Left ventricle myocardium superior (tissue), 1 donor: ENCODE measurements at places on chromosomes 5 and 9. TPM values are rescaled to one million over a fixed set of nuclear protein-coding genes. Genes with fewer than 3 reads are reported as not detected.

DNA sequence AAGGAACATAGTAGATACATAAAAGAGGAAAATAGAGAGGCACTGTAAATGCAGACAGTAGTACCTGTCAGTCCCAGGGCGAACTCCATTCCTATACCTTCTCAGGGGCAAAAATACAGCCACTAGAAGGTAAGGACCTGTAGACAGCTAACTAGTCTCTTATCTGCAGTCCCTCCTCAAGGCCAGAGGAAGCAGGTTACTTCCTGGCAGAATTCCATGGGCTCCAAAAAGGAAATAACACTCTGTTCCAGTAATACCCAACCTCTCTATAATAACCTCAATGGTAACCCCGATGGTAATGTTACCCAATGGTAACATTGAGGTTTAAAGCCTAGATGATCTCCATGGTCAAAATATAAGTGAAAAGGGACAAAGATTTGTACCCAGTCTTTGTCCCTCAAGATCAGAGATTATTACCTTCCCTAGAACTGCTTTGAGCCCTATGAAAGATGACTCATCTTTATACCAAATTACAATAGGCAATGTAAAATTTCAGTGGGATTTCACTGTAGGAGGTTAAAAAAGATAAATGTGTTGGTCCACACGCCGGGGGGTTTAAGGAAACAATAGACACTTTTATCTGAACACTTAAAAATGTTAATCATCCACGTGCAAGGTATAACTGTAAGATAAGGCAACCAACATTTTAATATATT, 113.0 kb downstream of the DENND1A start:
- no peak for DNase-seq

GRCh38 chr9:129289131-129289731, 111.2 kb upstream of the IER5L start:
- no peak for DNase-seq

GRCh38 chr9:113913426-113914195, 37.5 kb downstream of the ZNF618 start:
- no peak for DNase-seq

DNA sequence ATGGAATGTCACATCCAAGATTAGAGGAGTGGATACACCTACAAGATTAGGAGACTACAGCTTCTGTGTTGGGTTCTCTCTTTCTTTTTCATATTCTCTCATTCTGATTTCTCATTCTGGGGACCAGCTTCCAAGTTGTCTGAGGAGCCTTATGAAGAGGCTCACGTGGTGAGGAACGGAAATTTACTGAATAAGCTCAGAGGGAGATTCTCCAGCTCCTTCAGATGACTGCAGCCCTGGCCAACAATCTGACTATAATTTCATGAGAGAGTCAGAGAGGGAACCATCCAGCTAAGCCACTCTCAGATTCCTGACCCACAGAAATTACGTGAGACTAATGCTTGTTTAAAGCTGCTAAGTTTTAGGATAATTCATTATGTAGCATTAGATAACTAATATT, 27.1 kb upstream of the TENT2 start:
- DNase-seq: no peak

DNA sequence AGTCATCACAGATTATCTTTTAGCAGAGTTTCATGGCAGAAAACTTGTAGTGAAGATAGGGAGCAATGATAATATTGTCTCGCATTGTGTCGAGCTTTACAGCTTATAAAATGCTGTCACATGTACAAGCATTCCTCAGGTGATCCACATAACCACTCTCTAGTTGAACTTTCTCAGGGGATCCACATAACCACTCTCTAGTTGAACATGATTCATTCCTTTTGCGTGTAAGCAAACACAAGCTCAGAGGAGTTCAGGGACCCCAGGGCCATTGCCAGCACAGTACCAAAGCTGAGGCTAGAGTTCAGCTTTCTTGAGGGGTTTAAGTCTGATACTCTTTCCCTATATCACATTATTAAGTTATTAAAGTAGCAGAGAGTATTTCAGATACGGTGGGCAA, 86.7 kb downstream of the CDH6 start:
- DNase-seq: no peak

DNA sequence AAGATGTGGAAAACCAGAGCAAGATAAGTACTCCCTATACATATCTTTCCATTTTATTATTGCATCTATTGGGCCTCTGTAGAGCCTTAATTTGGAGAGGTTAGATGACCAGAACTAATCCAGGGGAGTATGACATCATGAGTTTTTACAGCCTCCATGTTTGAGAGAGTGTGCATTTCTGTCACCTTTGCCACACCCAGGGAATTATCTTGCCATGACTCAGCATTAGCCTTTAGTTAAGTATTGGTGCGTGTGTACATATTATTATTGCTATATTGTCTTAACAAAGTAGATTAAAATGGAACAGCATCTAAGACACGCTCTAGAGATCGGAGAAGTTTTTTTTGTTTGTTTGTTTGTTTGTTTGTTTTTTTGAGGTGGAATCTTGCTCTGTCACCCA, 27.6 kb downstream of the DIMT1 start:
- DNase-seq: no peak

GRCh38 chr9:90469435-90469834, 173.2 kb downstream of the DIRAS2 start:
- no peak for DNase-seq

DNA sequence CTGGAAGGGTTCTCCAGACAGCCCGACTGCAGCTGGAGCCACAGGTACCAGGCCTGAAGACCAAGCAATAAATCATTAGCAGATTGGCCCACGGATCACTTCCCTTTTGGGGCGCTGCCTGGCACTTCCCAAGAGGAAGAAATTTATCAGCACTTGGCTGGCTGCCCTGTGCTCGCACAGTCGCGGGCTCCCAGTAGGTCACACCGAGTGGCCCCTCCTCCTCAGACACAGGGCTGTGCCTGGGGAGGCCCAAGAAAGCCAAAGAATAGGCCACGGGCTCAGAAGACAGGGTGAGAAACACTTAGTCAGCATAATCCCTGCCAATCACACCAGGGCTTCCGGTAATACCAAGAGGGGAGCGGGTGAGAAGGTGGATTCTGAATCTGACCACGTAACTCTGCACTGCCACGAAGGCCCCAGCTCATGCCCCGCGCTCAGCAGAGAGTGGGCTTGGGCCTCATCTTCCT, 115.7 kb upstream of the MSX2 start:
- DNase-seq: peak; percentile 49

DNA sequence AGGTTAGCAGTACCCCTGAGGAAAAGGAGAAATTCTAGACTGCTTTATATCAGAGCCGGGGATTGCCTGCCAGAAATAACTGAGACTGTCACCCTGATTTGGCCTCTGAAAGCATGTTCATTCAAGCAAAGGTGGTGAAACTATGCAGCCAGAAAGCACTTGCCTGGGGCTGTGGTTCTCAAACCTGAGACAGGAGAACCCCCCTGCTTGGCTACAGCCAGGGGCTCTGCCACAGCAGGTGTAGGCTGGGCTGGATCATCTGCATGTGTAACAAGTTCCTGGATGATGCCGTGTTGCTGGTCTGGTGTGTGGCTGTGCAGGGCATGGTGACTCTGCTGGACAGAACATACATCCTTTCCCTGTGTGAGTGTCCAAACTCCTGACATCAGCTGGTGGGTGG, 157.8 kb downstream of the NXNL2 start:
- DNase-seq: no peak

Gene NPR3
- total RNA-seq: 16.3 TPM

Gene SLC25A2
- not detected for total RNA-seq

Gene ENTPD2
- 2.1 TPM for total RNA-seq

Gene PDE6A
- 0.05 TPM for total RNA-seq

Gene CCIN
- total RNA-seq: 0.17 TPM
